ENCODE measurements at places on chromosomes 12 and 14.
A peak's percentile ranks its signal among the peaks of the same experiment; 100 is the strongest.

DNA sequence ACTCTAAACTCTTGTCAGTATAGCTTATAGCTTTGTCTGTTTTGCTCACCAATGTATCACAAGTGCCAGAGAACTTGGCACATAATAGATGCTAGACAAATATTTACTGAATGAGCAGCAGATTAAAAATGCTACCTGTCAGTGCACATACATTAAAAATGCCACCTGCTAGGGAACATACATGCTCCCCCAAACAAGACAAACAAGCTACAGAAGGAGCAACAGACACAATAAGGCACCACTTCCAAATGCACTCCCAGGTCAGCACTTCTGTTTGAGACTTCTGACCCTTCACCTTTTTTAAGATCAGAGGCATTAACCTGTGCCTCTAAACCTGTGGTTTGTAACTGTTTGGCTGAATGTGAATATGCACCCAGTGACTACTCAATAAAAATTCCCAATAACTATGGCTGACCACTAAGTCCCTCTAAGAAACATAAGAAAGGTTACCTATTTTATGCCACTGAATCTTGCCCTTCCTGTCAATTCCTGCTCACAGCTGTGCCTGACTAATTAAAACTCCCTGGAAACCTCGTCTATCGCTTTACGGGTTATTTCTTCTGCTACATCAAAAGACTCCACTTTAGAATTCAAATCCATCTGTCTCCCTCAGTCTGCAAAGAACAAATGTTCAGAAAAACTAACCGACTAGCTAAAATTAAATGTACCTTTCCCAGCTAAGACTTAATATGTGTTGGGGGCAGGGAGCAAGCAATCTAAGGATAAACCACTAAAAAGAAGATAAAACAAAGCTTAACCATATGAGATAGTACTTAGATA, 41.0 kb downstream of the HECTD4 start:
- no peak for DNase-seq

GRCh38 chr12:41264281-41264680, 76.2 kb downstream of the PDZRN4 start:
- DNase-seq: no peak

DNA sequence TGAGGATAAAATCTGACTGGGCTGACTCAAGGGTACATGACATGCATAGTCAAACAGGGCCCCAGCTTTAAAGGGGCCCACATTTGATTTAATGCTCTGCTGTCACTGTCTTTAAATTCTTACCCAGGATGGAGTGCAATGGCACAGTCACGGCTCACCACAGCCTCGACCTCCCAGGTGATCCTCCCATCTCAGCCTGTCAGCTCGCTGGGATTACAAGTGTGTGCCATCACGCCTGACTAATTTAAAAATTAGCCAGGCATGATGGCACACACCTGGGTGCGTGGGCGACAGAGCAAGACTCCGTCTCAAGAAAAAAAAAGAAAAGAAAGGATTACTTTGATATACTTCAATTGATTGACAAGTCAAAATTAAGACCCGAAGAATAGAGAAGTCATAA, 9.2 kb upstream of the PLBD1 start:
- peak; percentile 5 for DNase-seq

GRCh38 chr14:56787530-56787929, 22.7 kb downstream of the OTX2 start:
- DNase-seq: no peak

DNA sequence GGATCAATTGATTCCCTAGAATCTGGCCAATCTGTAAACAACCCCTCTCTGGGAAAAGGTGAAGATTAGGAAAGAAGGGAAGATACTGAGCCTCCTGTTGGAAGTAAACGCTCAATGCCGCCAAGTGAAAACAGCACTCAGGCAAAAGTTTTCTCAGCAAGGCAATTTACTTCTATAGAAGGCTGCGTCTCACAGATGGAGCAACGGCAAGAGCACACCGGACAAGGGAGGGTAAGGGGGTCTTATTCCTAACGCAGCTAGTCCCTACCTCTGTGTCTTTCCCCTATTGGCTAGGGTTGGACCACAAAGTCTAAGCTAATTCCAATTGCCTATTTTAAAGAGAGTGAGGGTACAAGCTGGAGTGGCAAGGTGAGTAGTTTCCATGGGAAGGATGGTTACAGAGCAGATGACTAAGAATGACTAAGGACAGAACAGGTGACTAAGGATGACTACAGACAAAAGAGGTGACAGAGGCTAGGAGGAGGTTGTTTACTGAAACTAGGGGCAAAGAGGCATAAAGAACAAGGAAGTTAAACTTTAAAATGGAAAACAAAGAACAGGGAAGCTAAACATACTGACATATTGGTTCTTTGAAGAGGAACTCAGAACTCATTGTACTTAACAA, 5.6 kb upstream of the TTC9 start:
- DNase-seq: no peak

DNA sequence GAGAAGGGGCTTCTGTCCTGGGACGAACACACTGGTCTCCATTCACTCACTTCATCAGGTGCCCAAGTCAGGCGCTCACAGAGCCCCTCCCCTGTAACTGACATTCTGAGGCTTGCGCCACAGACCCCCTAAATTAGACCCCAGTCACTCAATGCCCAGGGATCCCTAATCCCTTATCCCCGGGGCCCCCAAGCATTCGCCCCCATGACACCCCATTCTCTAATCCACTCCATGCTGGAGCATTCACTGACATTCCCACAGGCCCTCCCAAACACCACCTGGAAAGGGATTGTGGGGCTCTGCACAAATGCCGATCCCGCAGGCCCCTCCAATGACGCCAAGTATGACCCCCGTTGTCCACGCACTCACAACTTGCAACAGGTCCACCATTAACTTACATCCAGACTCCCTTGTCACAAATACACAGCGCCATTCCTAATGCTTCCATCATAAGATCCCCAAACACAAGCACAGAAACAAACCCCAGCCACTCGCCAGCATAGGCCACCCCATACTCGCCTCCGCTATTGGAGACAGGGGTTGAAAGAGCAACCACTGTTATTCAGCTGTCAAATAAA, 1.5 kb downstream of the ZNF605 start:
- DNase-seq: no peak

DNA sequence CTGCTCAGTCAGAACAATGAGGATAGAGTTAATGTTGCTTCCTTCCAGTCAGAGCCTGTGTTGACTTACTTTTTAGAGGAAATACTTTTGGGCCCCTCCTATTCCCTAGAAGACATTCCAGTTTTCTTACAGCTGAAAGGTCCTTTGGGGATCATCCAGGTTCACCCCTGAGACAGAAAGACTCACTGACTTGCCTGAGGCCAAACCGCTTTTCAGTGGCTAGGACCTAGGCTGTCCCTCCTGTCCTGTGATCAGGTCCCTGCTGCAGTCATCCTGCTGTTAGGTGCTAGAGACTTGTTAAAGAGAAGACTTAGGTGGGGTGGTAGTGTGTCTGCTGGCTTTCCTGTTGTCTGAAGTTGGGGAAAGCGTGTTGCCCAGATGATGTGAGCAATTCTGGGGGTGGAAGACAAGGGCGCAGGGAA, 39.6 kb downstream of the SUSD6 start:
- no peak for DNase-seq

DNA sequence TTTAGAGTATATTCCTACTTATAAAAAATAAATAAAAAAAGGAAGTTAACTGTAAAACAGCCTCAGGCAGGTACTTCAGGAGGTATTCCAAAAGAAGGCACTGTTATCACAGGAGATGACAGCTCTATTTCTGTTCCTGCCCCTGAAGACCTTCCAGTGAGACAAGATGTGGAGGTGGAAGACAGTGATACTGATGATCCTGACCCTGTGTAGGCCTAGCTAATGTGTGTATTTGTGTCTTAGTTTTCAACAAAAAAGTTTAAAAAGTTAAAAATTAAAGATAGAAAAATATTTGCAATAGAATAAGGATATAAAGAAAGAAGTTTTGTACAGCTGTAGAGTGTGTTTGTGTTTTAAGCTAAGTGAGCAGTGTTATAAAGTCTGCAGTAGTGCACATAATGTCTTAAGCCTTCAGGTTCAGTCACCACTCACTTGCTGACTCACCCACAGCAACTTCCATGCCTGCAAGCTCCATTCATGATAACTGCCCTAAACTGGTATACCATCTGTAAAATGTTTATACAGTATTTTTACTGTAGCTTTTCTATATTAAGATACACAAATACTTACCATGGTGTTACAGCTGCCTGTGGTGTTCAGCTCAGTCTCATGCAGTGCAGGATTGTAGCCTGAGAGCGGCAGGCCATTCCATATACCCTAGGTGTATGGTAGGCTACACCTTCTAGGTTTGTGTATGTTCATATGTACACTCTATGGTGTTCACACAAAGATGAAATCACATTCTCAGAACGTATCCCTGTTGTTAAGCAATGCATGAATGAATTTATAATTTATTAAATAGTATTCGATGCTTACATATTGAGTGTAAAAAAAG, 121.1 kb downstream of the ANO6 start:
- DNase-seq: no peak

DNA sequence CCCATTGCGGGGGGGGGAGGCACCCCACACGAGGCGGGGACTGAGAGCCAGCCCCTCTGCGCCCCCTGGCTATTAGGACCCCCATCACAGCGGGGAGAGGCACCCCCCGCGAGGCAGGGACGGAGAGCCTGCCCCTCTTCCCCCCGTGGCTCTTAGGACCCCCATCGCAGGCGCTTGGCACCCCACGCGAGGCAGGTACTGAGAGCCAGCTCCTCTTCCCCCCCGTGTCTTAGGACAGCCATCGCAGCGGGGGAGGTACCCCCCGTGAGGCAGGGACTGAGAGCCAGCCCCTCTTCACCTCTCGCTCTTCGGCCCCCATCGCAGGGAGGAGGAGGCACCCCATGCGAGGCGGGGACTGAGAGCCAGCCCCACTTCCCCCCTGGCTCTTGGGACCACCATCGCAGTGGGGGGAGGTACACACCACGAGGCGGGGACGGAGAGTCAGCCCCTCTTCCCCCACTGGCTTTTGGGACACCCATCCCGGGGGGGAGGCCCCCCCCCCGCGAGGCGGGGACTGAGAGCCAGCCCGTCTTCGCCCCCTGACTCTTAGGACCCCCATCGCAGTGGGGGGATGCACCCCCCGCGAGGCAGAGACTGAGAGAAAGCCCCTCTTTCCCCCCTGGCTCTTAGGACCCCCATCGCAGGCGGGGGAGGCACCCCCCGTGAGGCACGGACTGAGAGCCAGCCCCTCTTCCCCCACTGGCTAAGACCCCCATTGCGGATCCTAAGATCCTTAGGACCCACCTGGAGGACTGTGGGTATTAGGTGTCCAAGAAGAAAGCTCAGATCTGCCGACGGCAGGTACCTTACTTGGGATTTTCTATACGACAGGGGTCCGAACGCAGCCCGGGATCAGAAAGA, 198.6 kb upstream of the PZP start:
- DNase-seq: no peak

GRCh38 chr12:71392521-71393145, 47.0 kb upstream of the LGR5 start:
- DNase-seq: peak; percentile 19

GRCh38 chr12:52395761-52396434, 10.2 kb downstream of the KRT82 start:
- no peak for DNase-seq

GRCh38 chr14:50937325-50937724, 7.0 kb downstream of the PYGL start:
- no peak for DNase-seq

DNA sequence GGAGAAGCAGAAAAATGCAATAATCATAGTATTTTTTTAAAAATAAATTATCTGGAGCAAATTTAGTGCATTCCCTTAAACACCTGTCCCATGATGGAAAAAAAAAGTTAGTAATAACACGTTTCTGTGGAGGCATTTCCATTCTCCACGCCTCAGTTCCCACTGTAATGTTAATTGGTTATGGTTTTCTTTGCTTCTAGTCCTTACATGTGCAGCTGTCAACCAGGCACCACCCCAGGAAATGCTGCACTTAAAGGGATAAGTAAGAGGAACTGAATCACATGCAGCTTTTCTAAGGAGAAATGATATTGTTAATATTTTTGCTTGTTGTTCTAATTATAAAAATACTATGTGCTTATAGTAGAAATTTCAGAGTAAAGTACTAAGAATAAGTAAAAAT, 240.3 kb downstream of the ZFP36L1 start:
- DNase-seq: no peak

DNA sequence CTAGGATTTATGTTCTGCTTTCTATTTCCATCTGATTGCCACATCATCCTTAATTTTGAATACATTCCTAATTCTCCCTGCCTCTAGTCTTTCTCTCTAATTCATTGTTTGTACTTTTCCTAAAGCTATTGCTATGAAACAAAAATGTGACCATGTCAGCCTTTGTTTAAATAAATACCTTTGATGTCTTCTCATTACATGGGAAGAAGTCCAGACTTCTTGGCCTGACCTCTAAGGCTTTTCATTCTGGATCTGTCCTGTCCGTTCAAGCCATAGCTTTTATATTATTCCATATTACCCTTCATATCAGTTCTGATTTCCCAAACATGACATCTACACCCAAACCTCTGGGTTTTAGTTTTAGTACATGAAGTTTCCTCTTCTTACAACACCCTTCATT, 91.4 kb downstream of the CDK17 start:
- no peak for DNase-seq

DNA sequence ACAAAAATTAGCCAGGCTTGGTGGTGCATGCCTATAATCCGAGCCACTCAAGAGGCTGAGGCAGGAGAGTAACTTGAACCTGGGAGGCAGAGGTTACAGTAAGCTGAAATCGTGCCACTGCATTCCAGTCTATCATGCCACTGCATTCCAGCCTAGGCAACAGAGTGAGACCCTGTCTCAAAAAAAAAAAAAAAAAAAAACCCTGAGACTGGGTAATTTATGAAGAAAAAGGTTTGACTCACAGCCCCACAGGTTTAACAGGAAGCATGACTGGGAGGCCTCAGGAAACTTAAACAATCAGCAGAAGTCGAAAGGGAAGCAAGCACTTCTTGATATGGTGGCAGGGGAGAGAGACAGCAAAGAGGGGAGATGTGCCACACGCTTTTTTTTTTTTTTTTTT, 123.2 kb downstream of the GXYLT1 start:
- DNase-seq: no peak

- no peak for DNase-seq
Measured at GRCh38 chr14:76828339-76829012, 2.3 kb downstream of the LRRC74A start.

- DNase-seq: no peak
Measured at GRCh38 chr12:49038291-49038955, 19.8 kb upstream of the PRKAG1 start.

GRCh38 chr12:75711271-75711670, 199.9 kb upstream of the KRR1 start:
- DNase-seq: no peak

All from CD4-positive, alpha-beta memory T cell (primary cell).